Central memory CD4-positive, alpha-beta T cell (primary cell): ENCODE measurements at places on chromosomes 1 and 21.

DNA sequence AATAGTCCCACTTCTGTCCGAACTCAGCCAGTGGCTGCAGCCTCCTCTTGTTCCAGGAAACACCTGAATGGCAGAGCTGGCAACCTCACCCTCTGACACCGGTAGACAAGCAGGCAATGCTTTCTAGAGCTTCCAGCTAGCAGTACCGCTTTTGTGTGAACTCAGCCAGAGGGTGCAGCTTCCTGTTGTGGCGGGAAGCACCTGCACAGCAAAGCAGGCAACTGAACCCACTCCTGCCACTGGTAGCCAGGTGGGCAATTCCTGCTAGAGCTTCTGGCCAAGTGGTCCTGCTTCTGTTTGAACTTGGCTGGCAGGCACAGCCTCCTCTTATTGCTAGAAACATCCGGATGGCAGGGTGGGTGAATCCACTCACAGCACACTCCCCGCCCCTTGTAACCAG lies 40.1 kb upstream of the TMPRSS15 start:
- no peak for DNase-seq

- no peak for DNase-seq
These were observed 223.5 kb downstream of the HMCN1 start for GRCh38 chr1:185957441-185958363.

GRCh38 chr1:239247285-239247684 lies 139.1 kb upstream of the CHRM3 start:
- DNase-seq: no peak

DNA sequence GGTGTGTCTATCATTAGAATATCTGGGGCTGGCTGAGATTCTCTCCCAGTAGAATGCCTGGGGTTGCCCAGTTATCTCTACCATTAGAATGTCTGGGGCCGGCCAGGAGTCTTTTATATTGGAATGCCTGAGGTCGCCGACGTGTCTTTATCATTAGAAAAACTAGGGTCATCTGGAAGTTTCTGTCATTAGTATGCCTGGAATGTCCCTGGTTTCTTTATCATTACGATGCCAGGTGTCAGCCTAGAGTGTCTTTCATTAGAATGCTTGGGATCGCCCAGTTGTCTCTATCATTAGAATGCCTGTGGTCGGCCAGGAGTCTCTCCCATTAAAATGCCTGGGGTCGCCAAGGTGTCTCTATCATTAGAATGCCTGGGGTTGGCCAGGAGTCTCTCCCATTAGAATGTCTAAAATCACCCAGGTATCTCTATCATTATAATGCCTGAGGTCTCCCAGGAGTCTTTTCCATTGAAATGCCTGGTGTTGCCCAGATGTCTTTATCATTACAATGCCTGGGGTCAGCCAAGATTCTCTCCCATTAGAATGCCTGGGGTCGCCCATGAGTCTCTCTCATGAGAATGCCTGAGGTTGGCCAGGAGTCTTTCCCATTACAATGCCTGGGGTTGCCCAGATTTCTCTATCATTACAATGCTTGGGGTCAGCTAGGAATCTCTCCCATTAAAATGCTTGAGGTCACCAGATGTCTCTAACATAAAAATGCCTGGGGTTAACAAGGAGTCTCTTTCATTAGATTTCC lies 53.2 kb downstream of the RNF187 start:
- DNase-seq: no peak

DNA sequence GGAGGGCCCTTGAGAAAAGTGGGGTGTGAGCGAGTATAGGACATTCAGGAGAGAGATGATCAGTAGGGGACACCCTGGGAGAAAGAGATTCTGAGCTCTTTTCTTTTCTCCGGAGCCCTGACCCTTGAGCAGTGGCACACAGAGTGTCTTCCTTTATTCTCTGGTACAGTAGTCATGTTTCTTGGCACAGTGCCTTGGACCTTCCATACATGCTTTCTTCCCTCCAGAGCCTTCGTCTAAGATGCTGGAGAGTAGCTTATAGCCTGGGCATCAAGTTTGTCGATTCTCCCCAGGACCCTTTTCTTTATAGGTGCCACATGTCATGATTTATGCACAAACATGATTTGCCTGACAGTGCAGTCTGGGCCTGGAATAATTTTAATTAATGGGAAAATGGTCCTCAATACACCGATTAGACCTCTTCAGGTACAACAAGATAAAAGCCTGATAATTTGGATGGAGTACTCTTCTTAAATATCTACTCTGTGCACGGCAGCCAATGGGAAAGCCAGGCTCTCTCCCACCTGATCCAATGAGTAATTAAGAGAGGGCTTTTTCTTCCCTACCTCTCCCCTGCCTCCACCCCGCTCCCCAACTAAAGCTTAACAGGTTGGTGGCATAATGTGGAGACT lies at the start of gene TBX19:
TSS of gene TBX19 (plus strand) at position 582 of the 632 bp plus-strand sequence. CDS start 214 bp downstream, outside the sequence.
- no peak for DNase-seq

- no peak for DNase-seq
These were observed 35.7 kb downstream of the RGS5 start for GRCh38 chr1:163166886-163167555.

GRCh38 chr1:167716000-167716271 lies 5.8 kb upstream of the MPZL1 start:
- DNase-seq: no peak

DNA sequence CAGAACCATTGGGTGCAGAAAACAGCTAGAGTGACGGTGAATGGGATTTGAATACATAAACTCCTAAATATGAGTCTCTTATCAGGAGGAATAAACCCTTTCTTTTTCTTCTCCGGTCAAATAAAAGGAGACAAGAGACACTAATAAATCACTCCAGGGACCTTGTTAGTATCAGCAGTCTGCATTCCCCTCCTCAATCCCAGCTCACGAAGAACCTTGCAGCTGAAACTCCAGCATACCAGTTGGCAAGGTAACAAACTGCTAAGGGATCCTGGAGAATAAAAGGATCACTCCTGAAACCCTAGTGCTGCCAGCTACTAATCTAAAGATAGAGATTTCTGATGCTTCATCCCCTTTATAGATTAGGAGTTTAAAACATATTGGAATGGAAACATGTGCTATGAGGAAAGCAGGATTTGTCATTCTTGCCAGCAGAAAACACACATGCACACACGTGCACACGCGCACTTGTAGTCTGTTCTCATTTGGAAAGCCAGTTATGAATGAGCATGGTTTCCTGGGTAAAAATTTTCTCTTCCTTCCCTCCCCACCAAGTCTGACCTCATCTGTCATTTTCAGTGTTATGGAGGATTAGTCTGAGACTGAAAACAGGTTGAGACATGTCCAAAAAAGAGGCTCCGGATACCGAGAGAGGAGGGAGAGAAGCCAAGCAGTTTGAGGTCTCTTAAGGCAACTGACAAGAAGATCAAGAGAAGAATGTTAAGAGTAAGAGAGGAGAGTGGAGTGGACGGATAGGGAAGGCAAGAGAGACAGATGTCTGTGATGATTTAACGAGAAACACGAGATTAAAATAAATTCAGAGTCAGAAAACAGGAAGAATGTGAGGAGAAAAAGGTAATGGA lies 10.9 kb downstream of the IER5 start:
- no peak for DNase-seq

DNA sequence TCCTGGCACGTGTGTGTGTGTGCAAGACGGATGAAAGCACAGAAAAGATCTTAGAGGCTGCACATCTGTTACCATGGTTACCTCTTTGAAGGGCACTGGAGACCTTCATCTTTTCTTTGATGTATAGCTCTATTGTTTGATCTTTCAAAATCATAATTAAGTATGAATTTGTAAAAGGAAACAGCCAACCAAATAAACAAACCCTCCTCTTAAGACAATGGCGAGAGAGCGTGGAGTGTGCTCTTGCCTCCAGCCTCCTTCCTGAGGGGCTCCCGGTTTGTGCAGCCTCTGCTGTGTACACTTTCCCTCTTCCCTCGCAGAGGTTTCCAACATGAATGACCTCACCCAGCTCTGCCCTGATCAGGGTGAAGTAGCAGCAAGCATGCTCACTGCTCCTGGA lies 27.9 kb downstream of the CACNA1S start:
- DNase-seq: no peak

- DNase-seq: no peak
These were observed 37.1 kb downstream of the PIGK start for GRCh38 chr1:77182083-77182482.

DNA sequence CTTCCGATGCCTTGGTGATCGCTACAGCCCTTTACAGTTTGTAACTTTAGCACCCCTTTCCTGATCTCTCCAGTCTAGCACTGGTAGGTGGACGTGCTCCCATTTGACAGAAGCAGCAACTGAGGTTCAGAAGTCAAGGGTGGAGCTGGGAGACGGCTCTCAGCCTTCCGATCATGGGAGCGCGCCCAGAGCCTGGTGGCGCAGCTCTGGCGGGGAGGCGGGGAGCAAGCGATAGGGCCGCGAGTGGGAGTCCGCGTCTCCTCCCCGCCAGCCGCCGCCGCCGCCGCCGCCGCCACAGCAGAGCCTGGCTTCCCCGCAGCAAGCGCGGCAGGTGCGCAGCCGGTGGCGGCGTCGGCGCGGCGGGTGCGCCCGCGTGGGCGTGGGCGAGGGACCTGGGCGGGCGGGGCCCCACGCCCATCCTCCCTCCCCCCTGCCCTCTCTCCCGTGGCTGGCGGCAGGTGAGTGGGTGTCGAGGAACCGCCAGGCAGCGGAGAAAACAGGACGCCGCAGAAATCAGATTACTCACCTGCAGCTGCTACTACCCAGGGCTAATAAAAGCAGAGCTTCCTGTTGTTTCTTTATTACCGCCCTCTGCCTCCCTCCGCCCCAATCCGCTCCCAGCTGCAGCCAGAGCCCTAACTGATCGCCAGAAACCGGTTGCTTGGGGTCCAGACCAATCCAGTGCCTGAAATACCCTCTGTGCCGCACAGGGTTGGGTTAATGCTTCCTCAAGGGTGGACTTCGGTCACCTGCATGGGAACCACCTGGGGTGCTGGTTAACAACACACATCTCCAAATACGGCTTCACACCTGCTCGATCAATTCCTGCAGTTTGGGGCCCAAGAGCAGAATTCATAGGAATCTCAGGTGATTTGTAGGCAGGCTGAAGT lies 60.2 kb upstream of the ID3 start:
- peak; percentile 88 for DNase-seq

DNA sequence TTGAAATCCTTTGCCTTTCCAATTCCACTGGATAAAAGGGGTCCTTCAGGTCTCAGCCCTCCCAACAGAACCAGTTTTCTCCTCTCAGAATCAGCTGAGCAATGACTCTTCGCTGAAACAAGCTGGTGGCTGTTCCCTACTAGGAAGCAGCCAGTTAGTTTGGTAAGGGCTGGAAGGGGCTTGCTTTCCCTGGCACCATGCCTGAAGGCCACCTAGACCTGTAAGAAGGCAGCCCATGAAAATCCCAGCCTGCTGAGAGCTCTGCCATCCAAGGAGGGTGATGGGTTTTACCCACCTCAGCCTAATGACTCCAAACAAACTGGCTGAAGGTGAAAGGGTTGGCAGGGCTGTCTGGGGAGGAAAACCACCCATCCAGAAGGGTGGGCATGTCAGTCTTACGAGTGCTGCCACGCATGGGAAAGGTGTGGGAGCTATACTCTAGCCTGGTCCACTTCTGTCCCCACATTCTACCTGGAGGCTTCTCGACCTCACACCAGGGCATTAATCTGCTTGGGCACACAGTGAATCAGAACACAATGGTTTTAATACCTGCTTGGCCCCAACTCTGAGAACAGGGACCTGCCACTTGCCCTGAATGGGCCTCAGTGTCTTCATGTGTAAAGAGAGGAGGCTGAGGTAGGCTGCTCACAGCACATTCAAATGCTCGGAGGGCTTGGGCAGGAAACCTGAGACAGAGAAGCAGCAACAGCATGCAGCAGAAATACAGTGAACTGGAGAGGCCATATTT lies 53.0 kb downstream of the CD46 start:
- DNase-seq: no peak

- DNase-seq: no peak
These were observed 181.0 kb downstream of the FOXD2 start for GRCh38 chr1:47618830-47619229.

DNA sequence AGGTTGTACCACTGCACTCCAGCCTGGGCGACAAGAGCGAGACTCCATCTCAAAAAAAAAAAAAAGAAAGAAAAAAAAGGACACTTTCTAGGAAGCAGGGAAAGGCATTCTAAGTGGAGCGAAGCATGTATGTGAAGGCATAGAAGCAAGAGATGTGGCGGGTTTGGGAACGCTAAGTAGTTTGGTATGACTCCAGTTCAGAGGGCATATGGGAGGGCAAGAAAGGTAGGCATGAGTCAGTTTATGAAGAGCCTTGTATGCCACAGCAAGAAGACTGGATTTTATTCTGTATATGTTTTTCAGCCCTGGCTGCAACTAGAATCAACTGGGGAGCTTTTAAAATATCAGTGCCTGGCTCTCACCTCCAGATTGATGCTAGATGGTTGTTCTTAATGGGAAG lies 4.4 kb upstream of the ELOVL1 start:
- no peak for DNase-seq

DNA sequence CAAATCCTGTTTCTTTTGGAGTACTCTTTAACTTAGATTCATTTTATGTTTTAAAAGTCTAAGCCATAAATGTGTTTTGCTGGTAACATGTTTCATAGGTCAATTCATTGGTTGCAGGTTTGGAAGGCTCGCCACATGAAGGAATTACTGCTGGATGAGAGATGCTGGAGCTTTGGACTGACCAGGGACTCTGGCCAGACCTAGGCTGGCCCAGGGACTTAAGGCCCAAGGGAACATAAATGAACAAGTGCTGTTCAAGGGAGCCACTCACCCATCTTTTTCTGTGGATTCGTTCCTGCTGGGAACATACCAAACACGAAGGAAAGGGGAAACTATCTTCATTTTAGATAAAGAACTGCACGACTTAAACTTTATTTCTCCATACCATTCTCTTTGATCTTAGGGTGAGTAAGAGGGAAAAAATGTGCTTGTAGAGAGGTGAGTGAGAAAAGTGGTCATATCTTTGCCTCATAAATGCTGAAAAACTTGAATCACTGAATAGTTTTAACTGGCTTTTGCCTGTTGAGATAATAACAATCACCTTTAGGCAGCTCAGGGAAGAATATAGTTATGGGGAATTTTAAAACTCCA lies 15.3 kb upstream of the SHCBP1L start:
- no peak for DNase-seq

DNA sequence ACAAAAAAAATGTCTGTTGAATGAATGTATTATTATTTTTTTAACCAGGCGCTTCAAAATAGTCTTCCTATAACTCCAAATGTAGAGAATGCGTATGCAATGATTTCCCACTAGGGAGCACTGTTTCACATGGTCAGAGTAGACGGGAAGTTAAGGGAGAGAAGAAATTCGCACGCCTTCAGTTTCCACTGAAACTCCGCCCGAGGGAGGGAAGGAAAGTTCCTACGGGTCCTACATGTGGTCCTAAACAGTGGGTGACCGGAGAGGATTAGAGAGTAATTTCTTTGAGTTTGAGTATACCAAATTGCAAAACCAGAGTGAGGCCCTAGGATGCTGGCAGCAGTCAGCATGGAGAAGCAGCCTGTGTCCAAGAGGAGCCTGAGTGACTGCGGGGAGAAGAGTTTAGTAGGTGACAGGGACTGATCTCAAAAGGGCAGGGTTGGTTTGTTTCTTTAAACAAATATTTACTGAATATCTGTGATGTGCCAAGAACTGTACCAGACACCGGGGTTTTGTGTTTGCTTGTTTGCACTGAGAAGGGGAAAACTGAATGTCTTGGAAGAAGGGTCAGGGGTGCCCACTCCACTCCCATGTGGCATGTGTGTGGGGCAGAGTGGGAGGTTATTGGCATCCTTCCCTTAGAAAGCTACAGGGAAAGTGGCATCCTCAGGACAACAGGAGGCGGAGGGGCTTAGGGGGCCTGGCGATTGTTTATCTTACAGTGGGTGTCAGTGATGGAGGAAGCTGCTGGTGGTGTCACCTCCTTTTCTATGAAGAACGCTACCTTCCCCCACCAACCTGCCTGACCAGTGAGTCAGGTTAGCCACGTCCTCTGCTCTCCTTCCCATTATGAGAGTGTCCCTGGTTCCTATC lies 22.8 kb downstream of the RNU5D-1 start:
- peak; percentile 39 for DNase-seq

GRCh38 chr1:42962641-42963377 lies 4.1 kb upstream of the SLC2A1 start:
- no peak for DNase-seq
